PC-3 (cell line): ENCODE measurements at places on chromosomes 3 and 15. TPM values are rescaled to one million over a fixed set of nuclear protein-coding genes. Genes with fewer than 3 reads are reported as not detected.

Gene CHRNA5
- total RNA-seq: 8.4 and 11.0 TPM in 2 replicates

DNA sequence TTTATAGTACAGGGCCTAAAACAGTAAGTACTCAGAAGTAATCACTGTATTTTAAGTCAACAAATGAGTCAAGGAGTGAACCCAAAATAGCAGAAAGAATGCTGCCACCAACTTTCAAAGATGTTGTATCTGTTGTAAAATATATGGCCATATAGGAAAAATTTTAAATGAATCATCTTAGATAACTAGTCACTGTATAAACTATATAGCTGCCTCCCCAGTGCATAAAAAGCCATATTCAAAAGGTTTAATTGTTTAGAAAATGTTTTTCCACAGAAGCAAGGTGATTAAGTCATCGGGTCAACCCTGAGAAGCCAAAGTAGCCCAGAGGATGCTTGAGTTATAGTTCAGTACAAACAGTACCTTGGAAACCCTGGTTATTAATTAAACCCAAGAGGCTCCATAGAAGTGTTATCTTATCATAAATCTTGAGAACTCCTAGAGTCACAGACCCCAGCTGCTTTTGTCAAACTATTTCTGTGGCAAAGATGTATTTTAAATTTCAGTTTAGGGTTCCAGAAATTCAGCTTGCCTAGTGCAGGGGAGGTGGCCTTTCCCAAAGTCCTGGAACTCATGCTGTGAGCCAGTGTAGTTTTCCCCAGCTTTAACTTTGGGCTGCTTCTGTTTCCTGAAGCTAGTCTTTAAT is 39.2 kb downstream of the MBNL1 start:
- H3K4me1 ChIP-seq: peaks cover 66% of the 10 kb centered on the region
- no peaks in the 10 kb centered on the region for H3K27me3 ChIP-seq
- peak; percentile 92 for DNase-seq
- H3K27ac ChIP-seq: peak overlapping the region; percentile 97
- no peaks in the 10 kb centered on the region for H3K36me3 ChIP-seq

GRCh38 chr3:17013571-17013970 is 128.8 kb downstream of the PLCL2 start:
- no peak overlapping the region for H3K27ac ChIP-seq
- H3K36me3 ChIP-seq: no peaks in the 10 kb centered on the region; the same call in 1 of the 2 replicates
- no peak overlapping the region for H3K4me3 ChIP-seq
- H3K27me3 ChIP-seq: no peaks in the 10 kb centered on the region

Gene CYP1A1
- 2.3 and 2.5 TPM in 2 replicates for total RNA-seq

Gene CCR5
- not detected in 2 replicates for total RNA-seq

DNA sequence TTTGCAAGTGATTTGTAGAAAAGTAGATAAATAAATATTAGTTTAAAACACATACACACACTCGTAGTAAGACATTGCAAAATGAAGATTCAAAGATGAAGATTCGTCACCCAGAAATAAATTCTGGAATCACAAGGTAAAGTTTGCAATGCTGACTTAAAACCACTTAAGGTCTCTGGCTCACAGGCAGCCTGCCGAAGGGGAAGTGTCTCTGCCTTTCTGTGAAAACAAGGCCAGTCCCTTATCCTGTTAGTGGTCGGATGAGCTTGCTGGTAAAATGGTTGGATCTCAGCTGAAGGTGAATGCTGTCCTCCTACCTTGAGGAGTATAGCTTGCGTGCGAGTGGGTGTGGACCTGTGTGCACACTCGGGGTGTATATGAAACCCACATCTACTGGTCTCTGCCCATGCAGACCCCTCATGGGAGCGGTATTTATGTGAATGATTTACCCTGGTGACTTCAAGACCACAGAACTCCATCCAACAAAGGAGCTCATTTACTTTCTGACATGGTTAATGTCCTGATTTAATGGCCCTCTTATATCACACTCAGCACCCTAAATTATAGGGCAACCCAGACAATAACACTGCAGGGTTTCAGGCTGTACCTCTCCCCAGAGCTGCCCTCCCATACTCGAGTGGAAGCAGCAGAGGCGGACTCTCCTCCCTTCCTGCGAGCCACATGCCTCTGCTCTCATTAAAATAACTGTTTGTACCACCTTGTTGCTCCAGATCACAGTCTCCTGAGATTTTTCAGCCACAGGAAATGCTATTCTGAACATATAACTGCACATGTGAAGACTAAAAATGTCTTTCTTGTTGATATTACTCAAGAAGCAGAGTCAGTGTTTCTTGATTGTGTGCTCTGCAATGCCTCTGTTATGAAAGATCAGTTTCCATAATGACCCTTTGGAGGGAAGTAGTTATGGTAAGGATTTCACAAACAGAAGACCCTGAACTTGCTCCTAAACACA is 45.9 kb upstream of the ALDH1A3 start:
- no peaks in the 10 kb centered on the region for H3K36me3 ChIP-seq
- no peaks in the 10 kb centered on the region for H3K27me3 ChIP-seq
- no peak overlapping the region for H3K27ac ChIP-seq
- no peak overlapping the region for H3K4me3 ChIP-seq
- no peaks in the 10 kb centered on the region for H3K4me1 ChIP-seq

GRCh38 chr15:68820295-68821189 is at the start of gene ANP32A:
ANP32A (minus strand) TSS chr15:68820895; CDS start chr15:68820751, 144 bp downstream.
- peak; percentile 93 for DNase-seq
- H3K4me1 ChIP-seq: peaks cover 24% of the 10 kb centered on the region
- peak within 1 kb of the TSS; percentile 87 for H3K27ac ChIP-seq

DNA sequence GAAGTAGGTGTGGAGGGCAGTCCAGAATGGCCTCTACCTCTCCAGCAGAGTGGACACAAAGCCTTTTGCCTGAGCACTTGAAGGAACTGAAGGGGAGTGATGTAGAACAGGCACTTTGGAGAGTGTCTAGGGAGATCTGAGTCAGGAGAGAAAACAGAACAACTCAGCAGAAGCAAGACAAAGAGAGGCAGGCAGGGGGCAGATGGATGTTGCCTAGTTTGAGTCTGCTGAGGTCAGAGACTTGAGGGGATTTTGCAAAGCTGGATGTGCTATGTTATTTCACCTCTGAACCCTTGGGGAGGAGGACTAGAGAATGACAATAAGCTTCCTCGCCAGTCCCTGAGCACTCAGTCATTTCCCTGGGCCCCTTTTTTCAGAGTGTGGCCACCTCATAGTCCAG is 366.4 kb downstream of the EPHB1 start:
- H3K27me3 ChIP-seq: no peaks in the 10 kb centered on the region
- H3K36me3 ChIP-seq: no peaks in the 10 kb centered on the region
- H3K27ac ChIP-seq: no peak overlapping the region

DNA sequence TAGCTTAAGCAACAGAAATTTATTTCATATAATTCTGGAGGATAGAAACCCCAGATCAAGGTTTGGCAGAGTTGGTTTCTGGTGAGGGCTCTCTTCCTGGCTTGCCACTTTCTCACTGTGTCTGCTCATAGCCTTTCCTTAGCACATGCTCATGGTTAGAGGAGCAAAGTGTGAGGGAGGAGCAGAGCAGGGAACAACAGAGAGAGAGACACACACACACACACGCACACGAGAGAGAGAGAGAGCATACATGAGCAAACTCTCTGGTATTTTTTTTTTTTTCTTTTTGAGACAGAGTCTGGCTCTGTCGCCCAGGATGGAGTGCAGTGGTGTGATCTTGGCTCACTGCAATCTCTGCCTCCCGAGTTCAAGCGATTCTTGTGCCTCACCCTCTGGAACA is 36.8 kb upstream of the ZDHHC23 start:
- DNase-seq: no peak
- H3K36me3 ChIP-seq: no peaks in the 10 kb centered on the region
- no peaks in the 10 kb centered on the region for H3K27me3 ChIP-seq
- H3K4me3 ChIP-seq: no peak overlapping the region
- H3K27ac ChIP-seq: no peak overlapping the region

DNA sequence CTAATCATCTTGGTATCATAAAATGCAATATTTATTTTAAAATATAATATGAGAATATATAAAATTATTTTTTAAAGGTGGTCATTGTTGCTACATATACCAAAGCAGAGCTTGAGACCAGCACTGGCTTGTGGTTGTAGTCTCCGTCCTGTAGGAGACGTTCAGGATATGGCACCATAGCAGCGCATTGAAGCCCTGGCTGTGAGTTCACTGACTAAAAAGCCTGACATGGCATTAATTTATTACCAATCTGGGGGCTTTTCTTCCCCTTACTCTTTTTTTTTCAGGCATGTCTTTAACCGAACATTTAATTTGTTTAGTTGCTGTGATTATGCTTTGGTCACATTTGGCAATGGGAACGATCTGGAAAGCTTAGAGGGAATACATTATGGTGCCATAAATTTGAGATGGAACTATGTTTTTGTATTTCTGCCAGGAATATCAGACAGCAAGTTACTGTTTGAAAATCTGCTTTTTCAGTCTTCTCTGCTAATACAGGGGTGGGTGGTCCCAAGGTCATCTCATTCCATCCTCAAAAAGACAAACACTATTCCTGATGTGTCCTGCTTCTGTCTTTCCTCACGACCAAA is 108.5 kb downstream of the ZIC4 start:
- H3K27ac ChIP-seq: no peak overlapping the region
- peaks cover 11% of the 10 kb centered on the region; the same call in 1 of the 2 replicates for H3K27me3 ChIP-seq
- no peak overlapping the region for H3K4me3 ChIP-seq

Gene ANKRD34C
- total RNA-seq: not detected in 2 replicates

Gene DUOX1
- 0.29 TPM in 1 of 2 replicates, not detected in the other for total RNA-seq

DNA sequence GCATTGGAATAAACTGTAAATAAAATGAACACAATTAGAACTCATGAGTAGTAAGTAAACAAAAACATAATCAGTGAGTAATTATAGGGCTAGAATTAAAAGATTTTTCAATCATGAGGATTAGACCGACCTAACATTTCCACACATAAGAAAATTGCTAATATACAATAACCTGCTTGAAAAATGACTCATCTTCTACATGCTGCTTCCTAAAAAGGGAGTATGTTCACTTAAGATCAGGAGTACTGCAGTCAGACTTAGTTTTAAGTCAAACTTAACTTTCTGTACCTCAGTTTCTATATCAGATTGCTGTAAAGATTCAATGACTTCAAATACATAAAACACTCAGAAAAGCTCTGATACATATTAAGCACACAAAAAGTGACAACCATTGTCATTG is 22.6 kb upstream of the NEK10 start:
- H3K27me3 ChIP-seq: no peaks in the 10 kb centered on the region
- H3K4me3 ChIP-seq: no peak overlapping the region
- no peaks in the 10 kb centered on the region; the same call in 1 of the 2 replicates for H3K4me1 ChIP-seq
- DNase-seq: no peak
- H3K36me3 ChIP-seq: peaks cover 42% of the 10 kb centered on the region

- H3K27me3 ChIP-seq: no peaks in the 10 kb centered on the region
- H3K4me3 ChIP-seq: no peak overlapping the region
- H3K27ac ChIP-seq: no peak overlapping the region
- peaks cover 70% of the 10 kb centered on the region for H3K4me1 ChIP-seq
These were observed 3.5 kb downstream of the SEMA3F start for GRCh38 chr3:50158530-50159146.

DNA sequence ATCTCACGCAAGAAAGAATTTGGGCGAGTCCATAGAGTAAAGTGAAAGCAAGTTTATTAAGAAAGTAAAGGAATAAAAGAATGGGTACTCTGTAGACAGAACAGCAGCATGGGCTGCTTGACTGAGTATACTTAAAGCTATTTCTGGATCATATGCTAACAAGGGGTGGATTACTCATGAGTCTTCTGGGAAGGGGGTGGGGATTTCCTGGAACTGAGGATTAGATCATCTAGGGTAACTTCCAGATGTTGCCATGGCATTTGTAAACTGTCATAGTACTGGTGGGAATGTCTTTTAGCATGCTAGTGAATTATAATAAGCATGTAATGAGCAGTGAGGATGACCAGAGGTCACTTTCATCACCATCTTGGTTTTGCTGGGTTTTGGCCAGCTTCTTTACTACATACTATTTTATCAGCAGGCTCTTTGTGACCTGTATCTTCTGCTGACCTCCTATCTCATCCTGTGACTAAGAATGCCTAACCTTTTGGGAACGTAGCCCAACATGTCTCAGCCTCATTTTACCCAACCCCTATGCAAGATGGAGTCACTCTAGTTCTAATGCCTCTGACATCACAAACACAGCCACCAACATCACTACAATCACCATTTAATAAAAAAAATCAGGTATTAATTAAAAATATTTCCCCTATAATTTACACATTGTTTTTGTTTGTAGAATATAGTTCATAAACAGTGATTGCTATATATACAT is 890.7 kb upstream of the EPHA6 start:
- H3K27ac ChIP-seq: peak overlapping the region; percentile 33; the same call in 1 of the 2 replicates
- H3K27me3 ChIP-seq: no peaks in the 10 kb centered on the region
- H3K36me3 ChIP-seq: no peaks in the 10 kb centered on the region
- peak overlapping the region; percentile 35; the same call in 1 of the 2 replicates for H3K4me3 ChIP-seq
- H3K4me1 ChIP-seq: peaks cover 5% of the 10 kb centered on the region; the same call in 1 of the 2 replicates
